ENCODE measurements at places on chromosomes 13 and 19. TPM values are rescaled to one million over a fixed set of nuclear protein-coding genes. Genes with fewer than 3 reads are reported as not detected.

Gene MYO1F
- total RNA-seq: 20.2 TPM

DNA sequence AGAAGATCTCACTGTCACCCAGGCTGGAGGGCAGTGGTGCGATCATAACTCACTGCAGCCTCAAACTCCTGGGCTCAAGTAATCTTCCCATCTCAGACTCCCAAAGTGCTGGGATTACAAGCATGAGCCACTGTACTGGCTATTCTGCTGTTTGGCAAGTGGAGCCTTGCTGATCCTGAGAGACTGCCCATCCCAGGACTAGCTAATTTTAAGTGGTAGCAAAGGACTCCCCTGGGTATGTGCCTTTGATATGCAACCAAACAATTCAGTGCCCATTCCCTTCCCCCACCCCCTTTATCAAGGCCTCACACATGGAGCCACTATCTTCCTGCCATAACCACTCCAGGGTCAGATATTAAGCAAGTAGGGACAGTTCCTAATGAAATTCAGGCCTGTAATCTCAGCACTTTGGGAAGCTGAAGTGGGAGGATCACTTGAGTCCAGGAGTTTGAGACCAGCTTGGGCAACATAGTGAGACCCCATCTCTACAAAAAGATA lies 17.0 kb upstream of the ZNF460 start:
- no peak for DNase-seq

GRCh38 chr19:30066781-30067759 lies 125.0 kb downstream of the URI1 start:
- DNase-seq: no peak

Gene ZNF730
- 11.1 TPM for total RNA-seq

- DNase-seq: no peak
Measured at GRCh38 chr13:112193463-112194166, 126.7 kb downstream of the SOX1 start.
